ENCODE measurements at places on chromosomes 2 and 18.

GRCh38 chr2:42117923-42118753 lies 51.0 kb upstream of the EML4 start:
- DNase-seq, result no peak

GRCh38 chr2:29783666-29784065 lies 137.7 kb downstream of the ALK start:
- no peak for DNase-seq

DNA sequence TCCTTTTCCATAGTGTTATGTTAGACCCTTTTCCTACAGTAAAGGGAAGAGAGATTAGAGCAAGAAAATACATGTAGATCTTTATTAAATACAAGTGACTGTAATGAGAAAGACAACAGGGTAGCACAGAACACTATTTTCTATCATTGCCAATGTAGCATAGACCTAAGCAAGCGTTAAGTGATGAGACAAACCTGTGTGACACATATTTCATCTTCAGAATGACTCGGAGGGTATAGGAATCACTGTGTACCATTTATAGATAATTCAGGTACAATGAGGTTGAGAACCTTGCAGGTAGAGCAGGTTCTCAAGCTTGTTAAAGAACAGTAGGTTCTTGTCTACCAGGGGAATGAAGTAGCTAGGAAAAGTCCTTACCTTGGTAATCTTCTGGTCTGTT lies 15.9 kb downstream of the PDIA6 start:
- DNase-seq, result no peak

DNA sequence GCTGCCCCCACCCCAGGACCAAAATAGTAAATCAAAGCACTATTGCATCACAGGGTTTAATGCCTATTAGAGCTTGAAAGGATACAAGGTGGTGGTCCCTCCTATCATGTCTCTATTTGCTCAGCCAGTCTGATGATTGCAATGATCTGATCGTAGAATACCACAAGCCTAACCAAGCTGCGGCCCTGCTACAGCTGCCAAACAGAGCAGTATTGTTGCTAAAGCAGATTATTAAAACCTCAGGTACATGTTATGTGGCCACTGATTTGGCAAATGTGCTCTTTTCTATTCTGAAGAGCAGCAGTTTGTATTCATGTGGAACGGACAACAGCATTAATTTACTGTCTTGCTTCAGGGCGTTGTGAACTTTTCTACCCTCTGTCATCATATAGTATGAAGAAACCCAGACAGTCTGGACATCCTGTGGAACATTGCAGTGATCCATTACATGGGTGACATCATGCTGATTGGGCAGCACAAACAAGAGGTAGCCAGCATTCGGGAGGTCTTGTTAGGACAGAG lies 8.4 kb upstream of the VAPA start:
- no peak for DNase-seq

DNA sequence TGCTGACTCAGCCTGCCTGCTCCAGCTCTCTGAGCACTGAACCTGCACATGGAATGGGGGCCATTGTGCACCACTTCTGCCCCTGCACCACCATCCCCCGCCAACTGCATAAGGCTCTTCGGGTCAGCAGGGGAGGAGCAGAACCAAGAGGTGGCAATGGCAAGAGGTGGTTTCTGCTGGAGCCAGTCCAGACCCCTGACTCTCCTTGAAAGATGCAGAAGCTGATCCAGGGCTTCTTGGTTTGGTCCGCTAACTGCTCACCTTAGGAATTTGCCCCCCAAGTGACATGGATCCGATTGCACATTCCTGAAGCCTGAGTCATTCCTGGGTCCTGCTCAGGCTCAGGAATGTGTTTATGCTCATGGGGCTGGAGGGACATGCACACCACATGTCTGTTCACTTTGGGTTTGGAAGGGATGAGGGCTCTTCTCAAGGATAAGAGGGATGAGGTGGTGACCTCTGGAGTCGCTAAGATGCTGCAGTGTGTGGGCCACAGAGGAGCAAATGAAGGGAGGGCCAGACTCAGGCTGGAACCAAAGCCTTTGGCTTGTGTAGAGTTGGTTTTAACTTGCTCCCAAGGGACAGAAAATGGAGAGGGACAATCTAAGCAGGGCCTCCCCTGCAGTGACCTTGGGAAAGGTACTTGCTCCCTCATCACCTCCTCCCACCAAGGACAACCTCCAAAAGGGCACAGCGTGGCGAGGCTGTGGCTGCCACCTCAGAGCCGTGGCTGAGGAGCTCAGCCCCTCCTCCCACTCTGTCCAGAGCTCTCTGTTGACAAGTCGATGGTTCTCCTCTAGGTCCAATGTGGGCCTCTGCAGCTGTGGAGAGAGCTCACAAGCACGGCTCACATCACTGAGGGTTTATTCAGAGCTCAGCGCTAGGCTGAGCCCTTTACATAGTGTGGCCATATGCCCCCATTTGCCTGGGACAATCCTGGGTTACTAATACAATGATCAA lies 66.2 kb downstream of the HS1BP3 start:
- no peak for DNase-seq

DNA sequence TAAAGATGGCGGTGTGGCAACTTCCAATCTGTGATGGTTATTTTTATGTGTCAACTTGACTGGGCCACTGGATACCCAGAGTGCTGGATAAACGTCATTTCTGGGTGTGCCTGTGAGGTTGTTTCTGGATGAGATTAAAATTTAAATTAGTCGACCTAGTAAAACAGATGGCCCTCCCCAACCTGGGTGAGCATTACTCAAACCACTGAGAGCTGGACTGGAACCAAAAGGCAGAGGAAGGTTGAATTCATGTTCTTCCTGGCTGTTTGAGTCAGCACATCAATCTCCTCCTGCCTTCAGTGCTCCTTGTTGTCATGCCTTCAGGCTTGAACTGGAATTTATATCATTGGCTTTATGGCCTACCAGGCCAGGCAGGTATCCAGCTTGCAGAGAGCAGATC lies 190.8 kb upstream of the RGPD4 start:
- no peak for DNase-seq

GRCh38 chr2:125073440-125073839 lies 1048.4 kb downstream of the CNTNAP5 start:
- DNase-seq, result no peak

GRCh38 chr18:53261241-53261640 lies 921.2 kb downstream of the DCC start:
- no peak for DNase-seq

GRCh38 chr2:98768384-98769113 lies 37.6 kb upstream of the MGAT4A start:
- DNase-seq, result no peak

GRCh38 chr2:217329023-217329431 lies 469.2 kb upstream of the TNP1 start:
- DNase-seq, result no peak

- no peak for DNase-seq
Observed at GRCh38 chr2:30721241-30721640, 86.0 kb downstream of the CAPN13 start.

DNA sequence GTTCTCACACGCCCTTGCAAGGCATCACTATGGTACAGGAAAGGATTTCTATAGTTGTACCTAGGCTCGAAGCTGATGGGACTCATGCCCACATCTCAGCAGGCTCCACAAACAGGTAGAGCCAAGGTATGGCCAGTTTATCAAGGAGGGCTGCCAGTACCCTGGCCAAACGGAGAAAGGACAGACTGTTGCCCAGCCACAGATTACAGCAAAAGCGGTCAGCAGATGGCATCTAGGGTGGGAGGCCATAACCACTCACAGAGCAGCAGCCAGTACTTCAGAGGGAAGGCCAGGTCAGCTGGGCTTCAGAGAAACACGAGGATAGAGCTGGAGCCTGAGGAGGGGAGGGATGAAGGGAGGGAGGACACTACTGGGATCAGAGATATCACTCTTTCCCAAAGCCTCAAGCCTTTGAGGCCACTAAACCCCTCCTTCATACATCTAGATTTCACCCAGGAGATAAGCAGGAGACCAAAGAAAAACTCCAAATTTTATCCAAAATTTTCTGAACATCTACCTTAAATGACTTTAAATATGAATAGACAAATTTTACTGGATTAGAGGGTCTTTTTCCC lies 904.2 kb upstream of the NXPH2 start:
- no peak for DNase-seq

- DNase-seq, result no peak
Observed at GRCh38 chr2:232928551-232929302, 58.7 kb downstream of the SNORC start.

GRCh38 chr2:205643391-205643885 lies 38.9 kb upstream of the NRP2 start:
- no peak for DNase-seq

GRCh38 chr2:220991972-220992371 lies 580.1 kb downstream of the EPHA4 start:
- DNase-seq, result no peak

- DNase-seq, result no peak
Observed at GRCh38 chr2:28424799-28425463, 32.3 kb downstream of the FOSL2 start.

- DNase-seq, result no peak
Observed at GRCh38 chr18:35110554-35111485, 69.6 kb downstream of the MAPRE2 start.

- no peak for DNase-seq
Observed at GRCh38 chr2:184463102-184463865, 135.0 kb upstream of the ZNF804A start.

GRCh38 chr2:200324362-200324761 lies 17.9 kb downstream of the SPATS2L start:
- no peak for DNase-seq

- DNase-seq, result no peak
Observed at GRCh38 chr2:212903413-212903812, 248.0 kb downstream of the IKZF2 start.

DNA sequence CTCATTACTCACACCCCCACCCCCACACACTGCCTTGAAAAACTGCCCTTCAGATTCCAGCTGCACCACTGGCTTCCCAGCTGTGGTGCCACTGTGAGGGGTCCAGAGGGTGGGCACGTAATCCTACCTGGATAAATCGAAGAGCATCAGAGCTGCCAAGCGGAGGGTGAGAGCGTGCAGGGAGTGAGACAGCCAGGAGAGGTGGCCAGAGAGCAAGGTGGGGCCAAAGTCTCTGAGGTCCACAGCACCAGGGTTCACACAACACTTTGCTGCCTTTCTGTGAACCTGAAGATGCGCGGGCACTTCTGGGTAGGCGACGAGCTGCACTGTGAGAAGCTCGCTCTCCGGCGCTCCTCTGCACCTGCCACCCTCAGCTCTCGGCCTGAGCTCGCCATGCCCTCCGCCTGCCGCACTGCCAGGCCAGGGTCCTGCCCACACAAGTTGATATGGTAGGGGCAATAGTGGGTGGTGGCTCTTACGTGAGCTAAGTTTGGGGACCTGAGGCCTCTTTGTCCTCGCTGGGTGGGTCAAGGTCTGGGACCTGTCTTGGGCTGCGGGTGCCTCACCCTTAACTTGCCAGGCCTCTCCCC lies 83.9 kb downstream of the MARCO start:
- DNase-seq, result no peak

DNA sequence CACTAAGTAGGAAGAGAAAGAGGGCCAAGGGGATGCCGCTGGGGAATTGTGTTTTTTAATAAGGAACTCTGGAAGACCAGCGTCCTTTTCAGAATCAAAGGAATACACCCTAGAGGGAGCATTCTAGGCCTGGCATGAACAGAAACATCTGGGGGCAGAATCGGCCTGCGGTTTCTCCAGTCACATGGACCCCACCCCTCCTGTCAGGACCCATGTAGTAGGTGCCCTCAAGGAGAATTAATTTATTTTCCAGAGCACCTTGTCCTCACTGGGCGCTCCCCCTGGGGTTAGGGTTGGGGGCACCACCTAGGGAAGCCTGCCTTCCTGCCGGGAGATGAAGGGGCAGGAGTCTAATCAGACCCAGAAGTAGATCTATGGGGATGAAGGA lies 44.2 kb downstream of the TMEM37 start:
- DNase-seq, result no peak

GRCh38 chr2:146540271-146540932 lies 1304.4 kb upstream of the ACVR2A start:
- DNase-seq, result no peak
